ENCODE measurements at places on chromosomes 12 and 14. TPM values are rescaled to one million over a fixed set of nuclear protein-coding genes. Genes with fewer than 3 reads are reported as not detected.

The C12orf60 gene
- total RNA-seq, result 9.3 TPM

DNA sequence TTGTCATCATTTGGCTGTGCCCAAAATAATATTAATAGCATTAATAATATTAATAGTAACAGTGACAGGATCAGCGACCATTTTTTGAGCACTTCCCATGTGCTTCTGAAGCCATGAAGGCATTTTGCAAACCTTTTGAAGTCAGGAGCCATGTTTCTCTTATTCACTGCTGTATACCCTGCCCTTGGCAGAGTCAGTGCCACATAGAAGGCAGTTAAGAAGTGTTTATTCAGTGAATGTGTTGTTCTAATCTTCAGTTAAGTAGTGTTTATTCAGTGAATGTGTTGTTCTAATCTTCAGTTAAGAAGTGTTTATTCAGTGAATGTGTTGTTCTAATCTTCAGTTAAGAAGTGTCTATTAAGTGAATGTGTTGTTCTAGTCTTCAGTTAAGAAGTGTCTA is 319.7 kb upstream of the NAV3 start:
- DNase-seq, result no peak

GRCh38 chr12:2960390-2960956 is 1.3 kb downstream of the TEAD4 start:
- no peak for DNase-seq

DNA sequence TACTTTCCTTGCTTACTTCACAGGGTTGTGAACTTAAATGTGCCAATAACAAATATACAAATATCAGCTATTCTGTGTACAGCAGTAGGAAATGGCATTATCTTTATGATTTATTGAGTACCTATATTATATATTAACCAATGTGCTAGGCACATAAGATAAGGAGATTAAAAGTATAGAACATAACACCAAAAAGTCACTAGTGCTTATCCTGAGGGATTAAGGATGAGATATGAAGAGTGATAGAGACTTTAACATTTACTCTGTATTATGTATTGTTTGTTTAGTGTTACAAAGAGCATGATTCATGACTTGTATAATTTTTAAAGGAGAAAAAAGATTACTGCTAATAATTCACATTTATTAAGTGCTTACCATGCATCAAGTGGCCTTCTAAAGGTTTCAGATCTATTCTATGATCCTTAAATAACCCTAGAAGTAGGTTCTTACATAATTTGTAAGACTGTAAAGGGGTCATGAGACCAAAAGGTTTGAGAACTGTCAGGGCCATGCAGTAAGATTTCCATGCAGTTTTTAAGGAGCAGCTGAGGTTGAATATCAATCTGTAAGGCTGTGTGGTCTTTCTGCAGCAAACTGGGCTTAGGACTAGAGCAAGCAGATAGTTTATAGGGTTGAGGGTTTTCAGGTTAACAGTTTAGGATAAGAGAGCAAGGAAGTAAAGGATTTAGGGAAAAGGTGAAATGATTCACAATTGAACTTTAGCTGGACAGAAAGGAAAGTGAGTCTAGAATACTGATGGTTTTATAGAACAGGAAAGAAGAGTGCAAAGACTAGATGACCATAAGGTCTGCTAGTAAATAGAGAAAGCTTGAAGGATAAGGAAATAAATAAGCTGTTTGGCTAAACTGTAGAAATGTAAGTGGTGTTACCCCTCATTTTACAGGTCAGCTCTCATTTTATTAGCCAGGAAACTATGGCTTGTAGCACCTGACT is 7.0 kb downstream of the PYROXD1 start:
- no peak for DNase-seq

DNA sequence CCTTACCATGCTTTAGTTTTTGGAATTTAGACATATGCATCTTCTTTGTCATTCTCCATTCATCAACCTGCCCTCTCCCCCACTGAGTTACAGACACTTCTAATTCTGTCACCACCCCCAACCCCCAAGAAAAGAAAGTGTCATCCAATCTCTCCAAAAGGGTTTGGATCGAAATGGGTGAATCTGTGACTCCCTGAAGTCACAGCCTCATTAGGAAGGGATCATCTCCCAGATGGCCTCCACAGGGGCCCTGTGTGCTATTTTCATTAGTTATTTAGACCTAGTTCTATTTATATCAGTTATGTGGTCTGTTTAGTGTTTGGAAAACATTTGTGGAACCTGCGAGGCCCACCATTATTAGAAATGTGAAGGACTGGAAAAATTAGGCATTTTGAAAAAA is 191.0 kb upstream of the ATP2B1 start:
- no peak for DNase-seq

The ZFHX2 gene
- total RNA-seq, result 2.6 TPM

DNA sequence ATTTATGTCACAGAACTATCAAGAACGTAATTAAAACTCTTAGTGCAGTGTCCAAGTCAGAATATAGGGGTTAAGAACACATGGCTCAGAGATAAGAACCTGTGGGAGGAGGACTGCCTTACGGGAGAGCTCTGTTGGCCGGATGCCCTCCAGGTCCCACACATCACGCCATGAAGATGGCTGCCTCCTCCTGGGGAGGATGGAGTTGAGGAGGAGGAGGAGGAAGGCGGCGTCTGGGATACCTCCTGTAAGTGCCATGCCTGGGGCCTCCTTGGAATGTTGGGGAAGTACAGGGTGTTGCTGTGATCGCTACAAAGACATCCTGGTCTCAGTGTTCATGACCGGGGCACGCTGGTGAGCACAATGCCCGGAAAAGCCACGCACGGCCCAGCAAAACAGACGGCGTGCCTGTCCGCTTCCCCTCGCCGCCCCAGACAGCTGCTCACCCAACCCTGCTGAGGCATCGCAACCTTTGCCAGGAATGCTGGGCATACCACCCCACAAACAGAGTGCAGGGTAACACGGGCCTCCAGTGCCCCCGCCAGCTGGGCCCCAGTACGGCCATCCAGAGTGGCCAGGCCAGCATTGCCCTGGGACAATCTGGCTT is 28.7 kb upstream of the CD9 start:
- DNase-seq, result peak; percentile 36

DNA sequence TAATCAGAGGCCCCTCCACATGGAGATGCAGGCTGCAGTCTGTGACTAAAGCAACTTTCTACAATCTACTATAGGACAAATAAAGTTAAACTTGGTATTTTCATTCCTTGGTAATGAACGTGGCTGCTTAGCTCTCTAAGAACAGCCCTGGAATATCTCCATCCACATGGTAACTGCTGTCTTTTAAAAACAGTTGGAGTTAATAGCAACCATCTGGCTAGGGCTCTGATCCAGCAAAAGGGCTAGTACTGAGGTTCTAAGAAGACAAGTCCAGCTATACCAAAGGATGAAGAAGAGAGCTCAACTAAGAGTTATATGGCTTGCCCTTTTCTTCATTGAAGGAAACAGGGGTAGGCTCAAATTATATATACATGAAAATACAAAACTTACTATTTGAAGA is 920.1 kb downstream of the FLRT2 start:
- no peak for DNase-seq

The BCL2L14 gene
- not detected for total RNA-seq

DNA sequence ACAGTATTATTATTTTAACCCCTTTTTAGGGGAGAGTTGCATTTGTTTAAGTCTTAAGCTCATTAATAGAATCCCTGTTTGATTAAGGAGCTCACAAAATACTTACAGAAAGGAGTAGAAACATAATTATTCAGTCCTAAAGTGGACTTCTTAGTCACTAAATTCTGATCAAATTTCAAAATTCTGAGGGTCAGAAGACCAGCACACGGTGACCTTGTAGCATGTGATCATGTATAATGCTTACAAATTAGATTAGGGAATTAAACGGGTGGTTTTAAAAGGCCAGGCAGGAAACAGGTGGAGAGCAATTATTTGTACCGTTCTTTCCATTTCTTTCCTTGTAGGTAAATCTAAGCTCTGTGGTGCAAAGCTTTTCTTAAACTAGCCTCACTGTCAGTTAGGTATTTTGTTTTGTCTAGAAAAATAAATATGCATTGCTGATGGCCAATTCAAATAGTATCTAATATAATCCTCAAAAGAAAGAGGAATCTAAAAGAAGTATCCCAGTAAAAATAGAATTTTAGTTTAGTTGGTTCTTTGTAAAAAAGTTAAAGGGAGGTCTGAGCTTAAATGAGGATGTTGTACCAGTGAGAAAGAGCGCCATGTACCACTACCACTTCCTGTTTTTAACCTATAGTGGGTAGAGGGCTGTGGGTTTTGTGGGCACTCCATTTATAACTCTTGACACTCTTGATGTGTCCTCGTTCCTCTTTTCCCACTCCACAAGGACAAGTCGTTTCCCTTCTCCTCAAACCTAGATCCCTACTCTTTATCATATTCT is 51.1 kb downstream of the SLC38A1 start:
- no peak for DNase-seq

The SERPINA4 gene
- total RNA-seq, result not detected

DNA sequence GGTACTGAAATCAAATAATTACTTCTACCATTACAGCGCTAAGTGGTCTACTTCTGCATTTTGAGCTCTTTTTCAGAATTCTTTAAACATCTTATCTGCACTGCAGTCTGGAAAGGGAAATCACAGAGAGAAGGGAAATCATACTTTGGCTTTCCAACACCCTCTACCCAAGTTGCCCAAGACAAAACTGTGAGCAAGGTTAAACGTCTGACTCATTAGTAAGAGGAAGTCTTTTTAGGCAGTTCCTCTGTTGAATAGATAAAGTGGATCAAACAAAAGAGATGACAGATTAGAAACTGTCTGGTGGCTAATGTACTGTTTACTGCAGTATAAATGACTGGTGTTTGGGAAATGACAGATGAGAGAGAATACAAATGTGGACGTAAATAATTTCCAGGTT is 858.1 kb downstream of the NRXN3 start:
- DNase-seq, result no peak

- no peak for DNase-seq
Measured at GRCh38 chr14:94088516-94088915, 7.4 kb downstream of the IFI27L1 start.
